ENCODE measurements at places on chromosomes 12 and 14.

DNA sequence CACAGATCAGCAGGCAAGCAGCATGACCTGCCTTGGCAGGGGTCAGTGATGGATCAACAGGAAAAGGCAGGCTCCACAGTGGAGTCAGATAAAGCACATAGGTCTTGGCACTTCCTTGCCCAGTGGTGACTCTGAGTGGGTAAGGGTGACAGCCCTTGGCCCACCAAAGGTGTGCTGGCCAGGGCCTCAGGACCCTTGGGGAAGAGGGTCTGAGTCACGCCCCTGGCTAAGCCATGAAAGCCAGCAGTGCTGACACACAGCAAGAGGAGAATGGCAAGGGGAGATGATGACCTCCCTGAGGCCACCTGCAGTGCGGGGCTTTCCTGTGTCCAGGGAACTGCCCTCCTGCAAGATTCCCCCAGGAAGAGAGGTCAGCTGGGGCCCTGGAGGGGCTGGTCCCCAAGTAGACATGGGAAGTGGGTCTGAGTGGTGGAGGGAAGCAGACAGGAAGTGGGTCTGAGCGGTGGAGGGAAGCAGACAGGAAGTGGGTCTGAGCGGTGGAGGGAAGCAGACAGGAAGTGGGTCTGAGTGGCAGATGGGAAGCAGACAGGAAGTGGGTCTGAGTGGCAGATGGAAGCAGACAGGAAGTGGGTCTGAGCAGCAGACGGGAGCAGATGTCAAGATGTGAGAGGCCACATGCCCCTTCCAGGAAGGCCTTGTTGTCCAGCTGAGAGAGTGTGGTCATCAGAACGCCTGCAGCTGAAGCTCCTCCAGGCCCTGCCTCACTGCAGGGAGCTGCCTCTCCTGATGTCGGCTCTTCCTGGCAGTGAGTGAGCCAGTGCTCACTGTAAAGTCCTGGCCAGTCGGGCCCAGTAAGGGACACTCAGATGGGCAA is 34.8 kb downstream of the DIO3 start:
- no peak for DNase-seq

DNA sequence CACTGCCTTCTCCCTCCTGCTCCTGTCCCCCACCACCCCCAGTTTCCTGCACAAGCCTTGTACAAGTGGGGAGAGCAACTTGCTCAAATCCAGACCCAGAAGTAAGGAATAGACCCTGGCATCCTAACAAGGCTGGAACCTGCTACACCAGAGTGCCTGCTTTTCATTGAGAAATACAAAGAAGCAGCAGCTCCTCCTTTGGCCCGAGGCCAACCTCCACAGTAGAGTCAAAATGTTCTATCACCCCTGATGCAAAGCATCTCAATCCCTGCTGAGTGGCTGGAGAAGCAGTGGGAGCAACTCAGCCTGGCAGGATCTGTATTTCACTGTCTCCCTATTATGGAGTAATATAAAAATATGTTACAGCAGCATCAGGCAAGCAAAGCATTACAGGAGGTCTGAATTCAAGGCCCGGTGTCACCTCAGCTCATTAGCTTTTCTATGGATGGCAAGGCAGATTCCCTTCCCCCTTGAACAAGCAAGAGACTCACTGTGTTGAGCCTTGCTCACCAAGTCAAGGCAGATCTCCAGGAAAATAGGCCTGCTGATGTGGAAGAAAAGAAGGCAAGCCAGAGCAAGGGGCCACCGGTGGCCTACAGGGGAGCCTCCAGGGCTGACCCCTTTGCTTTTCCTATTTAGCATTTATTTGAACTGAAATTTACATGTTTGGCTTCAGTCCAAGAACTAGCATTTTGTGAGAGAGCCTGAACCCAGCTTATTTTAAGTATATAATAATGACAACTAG is 186.3 kb upstream of the EGLN3 start:
- no peak for DNase-seq

GRCh38 chr14:36281309-36281708 is 39.1 kb downstream of the MBIP start:
- DNase-seq = no peak

- DNase-seq = no peak
These were observed 3.8 kb upstream of the B3GNT4 start for GRCh38 chr12:122199484-122200355.

DNA sequence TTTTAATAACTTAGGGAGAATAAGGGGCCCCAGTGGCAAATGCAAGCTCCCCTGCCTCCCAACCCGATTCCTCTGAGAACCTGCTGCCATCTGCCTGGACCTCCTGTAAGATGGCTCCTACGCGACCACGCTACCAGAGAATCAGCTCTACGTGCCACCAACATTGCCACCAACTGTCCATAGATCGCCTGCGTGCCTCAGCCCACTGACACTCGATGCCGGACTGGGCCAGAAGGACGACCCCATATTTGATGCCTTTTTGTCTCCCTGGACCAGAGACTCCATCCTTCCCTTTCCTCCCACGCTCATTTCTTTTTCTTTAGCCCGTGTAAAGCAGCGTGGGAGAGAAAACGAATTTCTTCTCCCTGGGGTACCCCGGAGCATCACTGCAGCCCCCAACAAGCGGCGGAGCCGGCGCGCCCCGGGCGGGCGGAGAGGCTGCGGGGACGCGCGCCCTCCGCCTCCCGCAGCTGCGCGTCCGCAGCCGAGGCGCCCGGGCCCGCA is 565 bp upstream of the KLHL42 start:
- peak; percentile 15 for DNase-seq

- DNase-seq = no peak
These were observed 477.9 kb downstream of the ATP23 start for GRCh38 chr12:58419196-58419760.

GRCh38 chr14:61342932-61343331 is 21.6 kb downstream of the PRKCH start:
- no peak for DNase-seq

- no peak for DNase-seq
These were observed 75.2 kb upstream of the MAX start for GRCh38 chr14:65177551-65177950.

- DNase-seq = no peak
These were observed 268.0 kb downstream of the MSRB3 start for GRCh38 chr12:65546528-65546927.

DNA sequence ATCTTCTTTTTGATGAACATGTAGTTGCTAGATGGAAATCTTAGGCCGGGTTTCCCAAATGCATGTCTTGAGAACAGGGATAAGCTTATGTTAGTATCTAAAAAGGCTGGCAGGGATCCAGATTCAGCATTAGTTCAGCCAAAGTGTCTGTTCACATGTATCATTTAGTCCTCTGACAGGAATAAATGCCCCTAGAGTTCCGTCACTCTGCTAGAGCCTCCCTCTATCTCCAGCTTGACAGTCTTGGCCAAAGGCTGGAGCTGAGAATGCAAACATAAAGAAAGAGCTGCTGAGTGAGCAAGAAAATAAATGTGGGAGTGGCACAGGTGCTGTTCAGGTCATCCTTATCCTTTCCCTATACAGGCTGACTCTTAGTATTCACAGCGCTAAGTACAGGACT is 13.8 kb upstream of the NELL2 start:
- DNase-seq = no peak

DNA sequence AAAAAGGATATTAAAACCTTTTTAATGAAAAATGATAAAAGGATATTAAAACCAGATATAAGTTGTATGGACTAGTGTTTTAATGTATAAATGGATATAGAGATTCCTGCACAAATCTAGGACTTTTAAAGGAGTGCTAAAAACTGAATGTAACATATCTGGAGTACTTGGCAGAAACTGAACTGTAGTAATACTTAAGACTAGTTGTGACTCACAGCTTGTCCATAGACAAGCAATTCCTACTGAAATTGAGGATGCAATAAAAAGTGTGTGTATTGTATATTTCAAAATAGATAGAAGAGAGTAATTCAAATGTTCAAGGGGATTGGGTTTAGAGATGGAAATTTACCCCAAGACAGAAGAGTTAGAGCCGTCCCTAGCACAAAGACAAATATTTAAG is 59.6 kb downstream of the FBXO33 start:
- peak; percentile 43 for DNase-seq

GRCh38 chr14:24133735-24134134 is 2.3 kb upstream of the PSME1 start:
- DNase-seq = no peak

- no peak for DNase-seq
These were observed 40.3 kb upstream of the RGS6 start for GRCh38 chr14:71891970-71892369.

DNA sequence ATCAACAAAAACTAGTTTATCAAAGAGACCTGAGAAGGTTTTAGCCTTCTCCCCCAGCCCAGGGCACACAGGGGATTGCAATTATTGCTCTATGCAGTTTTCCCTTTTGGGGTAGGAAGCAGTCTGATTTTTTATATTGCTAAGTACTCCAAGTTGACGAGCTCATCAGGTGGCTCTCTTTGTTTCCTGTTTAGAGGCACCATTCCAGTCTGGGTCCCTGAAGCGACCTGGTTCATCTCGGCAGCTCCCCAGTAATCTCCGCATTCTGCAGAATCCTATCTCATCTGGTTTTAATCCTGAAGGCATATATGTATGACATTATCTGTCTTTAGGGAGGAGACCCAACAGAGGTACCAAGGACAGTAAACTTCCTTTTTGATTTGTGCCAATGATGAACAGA is 56.3 kb downstream of the BHLHE41 start:
- DNase-seq = no peak

DNA sequence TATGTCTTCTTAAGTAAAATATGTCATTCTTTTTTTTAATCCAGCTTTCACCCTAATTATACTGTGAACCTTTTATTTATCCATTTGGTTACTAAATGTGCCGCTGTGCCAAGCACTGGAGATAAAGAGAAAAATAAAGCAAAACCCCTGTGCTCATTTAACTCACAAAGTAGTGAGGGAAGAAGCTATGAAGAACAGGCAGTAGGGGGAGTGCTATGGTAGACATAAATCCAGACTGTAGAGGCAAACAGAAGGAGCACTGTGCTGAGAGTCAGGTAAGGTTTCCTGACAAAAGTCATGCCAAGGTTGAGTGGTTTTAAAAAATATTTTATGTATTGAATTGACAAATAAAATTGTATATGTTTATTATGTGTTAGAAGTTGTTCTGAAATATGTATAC is 188.5 kb upstream of the SYT10 start:
- DNase-seq = no peak

- DNase-seq = no peak
These were observed 180.3 kb downstream of the HELB start for GRCh38 chr12:66482351-66483203.

GRCh38 chr14:40525314-40525713 is 1081.4 kb upstream of the LRFN5 start:
- DNase-seq = no peak

DNA sequence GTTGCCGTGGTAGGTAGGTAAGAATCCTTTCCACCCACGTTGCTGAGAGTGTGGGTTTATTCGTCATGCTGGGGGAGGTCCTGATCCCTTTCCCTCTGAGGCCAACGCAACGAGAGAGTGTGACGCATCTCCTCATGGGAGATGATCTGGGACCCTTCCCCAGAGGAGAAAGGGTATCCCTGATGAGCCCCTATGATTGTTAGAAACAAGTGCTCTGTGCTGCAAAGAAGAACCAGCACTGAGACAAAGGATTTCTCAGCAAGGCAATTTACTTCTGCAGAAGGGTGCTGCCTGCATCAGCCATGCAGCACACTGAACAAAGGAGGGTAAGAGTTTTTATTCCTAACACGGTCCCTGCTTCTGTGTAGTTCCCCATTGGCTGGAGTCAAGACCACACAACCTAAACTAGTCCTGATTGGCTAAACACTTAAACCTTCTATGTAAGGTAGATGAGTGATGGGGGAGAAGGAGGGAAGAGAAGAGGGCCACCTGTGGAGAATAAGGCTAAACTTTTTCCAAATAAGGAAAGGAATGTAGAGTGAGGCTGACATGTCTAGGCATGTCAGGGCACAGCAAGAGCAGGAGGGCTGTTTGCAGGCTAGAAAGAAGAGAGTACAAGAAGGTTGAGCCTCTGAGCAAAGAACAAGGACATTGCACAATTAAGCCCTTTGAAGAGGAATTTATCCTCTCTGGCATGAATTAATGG is 21.3 kb downstream of the CLEC2A start:
- DNase-seq = peak; percentile 2

- no peak for DNase-seq
These were observed 39.8 kb downstream of the GPR68 start for GRCh38 chr14:91204657-91205056.

DNA sequence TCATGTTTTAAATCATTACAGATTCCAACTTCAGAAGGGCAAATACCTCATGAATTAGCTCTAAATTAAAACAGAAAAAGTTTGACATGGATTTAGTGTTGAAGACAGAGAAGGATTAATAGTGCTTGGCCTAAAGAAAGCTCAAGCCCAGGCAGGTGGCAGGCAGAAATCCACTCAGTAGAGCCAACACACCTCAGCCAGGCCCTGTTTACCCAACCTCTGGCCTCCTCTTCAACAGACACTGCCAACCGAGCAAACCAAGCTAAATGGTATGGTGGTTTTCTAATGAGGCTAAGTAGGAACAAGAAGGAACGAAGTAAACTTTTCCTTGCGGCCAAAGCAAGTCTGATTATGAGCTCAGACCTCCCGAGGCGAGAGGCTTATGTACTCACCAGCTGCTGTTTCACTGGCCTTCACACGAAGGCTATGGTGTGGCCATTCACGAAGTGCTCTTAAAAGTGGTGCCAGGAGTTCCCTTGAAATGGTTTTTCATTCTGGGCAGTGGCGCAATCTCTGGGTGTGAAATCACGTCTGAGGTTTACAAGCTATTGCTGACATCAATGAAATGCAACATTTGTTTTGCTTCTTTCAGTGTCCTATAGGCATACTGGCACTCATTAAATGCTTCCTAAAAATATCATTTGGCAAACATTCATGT is 124.1 kb upstream of the LGR5 start:
- no peak for DNase-seq

GRCh38 chr14:34213332-34213731 is 248.7 kb downstream of the SPTSSA start:
- DNase-seq = no peak

GRCh38 chr12:47802312-47802711 is 17.4 kb downstream of the HDAC7 start:
- DNase-seq = no peak

GRCh38 chr12:15886372-15887042 is 4.3 kb downstream of the STRAP start:
- no peak for DNase-seq

GRCh38 chr14:31527087-31527486 is 34.1 kb upstream of the NUBPL start:
- DNase-seq = no peak

GRCh38 chr12:65895759-65896656 is 71.7 kb downstream of the HMGA2 start:
- no peak for DNase-seq

- DNase-seq = no peak
These were observed 123.9 kb upstream of the CCDC198 start for GRCh38 chr14:57617510-57617909.

DNA sequence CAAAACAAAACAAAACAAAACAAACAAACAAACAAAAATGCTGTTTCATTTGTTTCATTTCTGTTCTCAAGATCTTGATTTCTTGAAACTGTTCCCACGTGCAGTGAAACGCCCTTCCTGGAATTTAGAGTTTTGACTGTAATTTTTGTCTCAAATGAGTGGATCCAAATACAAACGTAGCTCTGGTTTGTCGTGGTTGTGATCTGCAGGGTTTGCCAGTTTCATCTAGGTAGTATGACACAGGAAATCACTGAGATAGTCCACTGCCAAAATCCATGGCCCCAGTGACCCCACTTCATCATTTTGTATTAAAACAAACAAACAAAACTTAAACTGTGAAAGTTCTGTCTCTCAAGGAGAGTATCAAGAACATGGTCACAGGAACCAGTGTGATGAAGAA is 838.6 kb downstream of the BCL11B start:
- no peak for DNase-seq

All from fibroblast of upper back skin (primary cell).